ENCODE measurements at places on chromosomes 1 and 21. TPM values are rescaled to one million over a fixed set of nuclear protein-coding genes. Genes with fewer than 3 reads are reported as not detected.

The OR2L2 gene
- not detected for total RNA-seq

The C8A gene
- total RNA-seq = not detected

The SLAMF7 gene
- total RNA-seq = not detected

The ANKRD34A gene
- total RNA-seq = 0.60 TPM

The RNF11 gene
- total RNA-seq = 94.4 TPM

The KIRREL1 gene
- 57.6 TPM for total RNA-seq

The SWT1 gene
- 3.6 TPM for total RNA-seq

The C2CD4D gene
- not detected for total RNA-seq

The PRDM16 gene
- total RNA-seq = not detected

The ELF3 gene
- 0.29 TPM for total RNA-seq

The SH2D1B gene
- not detected for total RNA-seq

The MSH4 gene
- total RNA-seq = 0.09 TPM

The PPFIA4 gene
- 0.16 TPM for total RNA-seq

The CELA3A gene
- total RNA-seq = not detected

The EPHA2 gene
- 141 TPM for total RNA-seq

The MMP23B gene
- 5.3 TPM for total RNA-seq

The COL11A1 gene
- not detected for total RNA-seq

The LRRC8C gene
- 40.6 TPM for total RNA-seq

Data from endothelial cell of umbilical vein (primary cell).